ENCODE measurements at places on chromosomes 5 and 9. TPM values are rescaled to one million over a fixed set of nuclear protein-coding genes. Genes with fewer than 3 reads are reported as not detected.

Gene MEF2C
- 0.26 TPM for total RNA-seq

Gene MARCOL
- not detected for total RNA-seq

Gene SPOCK1
- total RNA-seq, result 6.9 TPM

- DNase-seq, result no peak
These were observed 9.2 kb upstream of the SMIM15 start for GRCh38 chr5:61171479-61171878.

- DNase-seq, result no peak
These were observed 10.2 kb downstream of the SH3PXD2B start for GRCh38 chr5:172444110-172444510.

DNA sequence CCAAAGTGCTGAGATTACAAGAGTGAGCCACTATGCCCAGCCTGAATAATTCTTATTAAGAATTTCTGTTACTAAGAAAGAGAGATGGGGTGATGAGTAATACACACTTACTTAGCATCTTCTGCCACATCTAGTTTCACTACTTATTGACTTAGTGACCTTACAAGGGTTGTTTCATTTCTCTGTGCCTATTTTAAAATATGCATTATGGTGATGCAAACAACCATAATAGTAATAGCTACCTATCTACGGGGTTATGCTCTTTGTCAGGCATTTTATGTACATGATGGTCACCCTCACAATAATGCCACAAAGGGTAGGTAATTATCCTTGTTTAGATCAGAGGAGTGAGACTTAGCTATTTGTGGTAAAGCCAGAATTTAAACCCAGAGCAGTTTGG lies 499.0 kb upstream of the SGCD start:
- DNase-seq, result no peak

All from neural progenitor cell (in vitro differentiated cells).